NCI-H526 (cell line): ENCODE measurements at places on chromosomes 16 and 17.

GRCh38 chr16:79411805-79412204, 188.7 kb downstream of the MAF start:
- DNase-seq, result no peak

DNA sequence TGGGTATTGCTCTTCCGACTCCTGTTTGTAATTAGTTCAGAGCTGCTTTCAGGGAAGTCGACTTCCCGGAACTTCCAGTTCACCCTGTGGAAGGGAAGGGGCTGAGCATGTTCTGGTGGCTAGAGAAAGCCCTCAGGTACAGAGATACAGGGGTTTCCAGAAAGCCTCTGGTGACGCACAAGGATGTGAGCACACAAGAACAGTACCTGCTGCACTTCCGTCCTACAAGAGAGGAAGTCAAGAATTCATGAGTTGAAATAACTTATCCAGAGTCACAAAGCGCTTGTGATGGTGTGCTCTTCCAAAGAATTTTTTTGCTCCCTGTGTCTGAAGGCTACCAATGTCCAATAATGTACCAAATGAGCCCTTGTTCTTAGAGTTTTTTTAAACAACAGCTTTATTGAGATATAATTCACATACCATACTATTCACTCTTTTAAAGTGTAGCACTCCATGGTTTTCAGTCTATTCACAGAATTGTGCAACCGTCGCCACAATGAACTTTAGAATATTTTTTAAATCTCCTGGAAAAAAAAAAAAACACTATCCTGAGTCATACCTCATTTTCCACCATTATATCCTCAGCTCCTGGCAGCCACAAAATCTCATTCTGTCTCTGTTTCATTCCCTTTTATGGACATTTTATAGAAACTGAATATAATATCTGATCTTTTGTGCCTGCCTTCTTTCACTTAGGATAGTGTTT, 327.6 kb downstream of the CDH13 start:
- no peak for DNase-seq

DNA sequence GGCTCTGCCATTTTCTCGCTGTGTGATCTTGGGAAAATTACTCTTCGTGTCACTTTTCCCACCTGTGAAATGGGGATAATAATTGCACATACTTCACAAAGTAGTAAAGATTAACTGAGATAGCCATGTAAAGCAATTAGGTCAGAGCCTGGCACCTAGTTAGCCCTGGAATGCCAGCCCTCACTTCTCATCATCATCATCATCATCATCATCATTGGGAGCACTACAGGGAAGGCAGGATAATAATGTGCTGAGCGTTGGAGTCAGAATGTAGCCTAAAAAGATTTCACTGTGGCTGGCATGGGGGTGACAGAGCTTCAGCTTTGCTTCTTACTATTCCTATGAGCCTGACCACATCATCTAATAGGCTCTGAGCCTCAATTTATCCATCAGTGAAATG, 362.6 kb downstream of the TOX3 start:
- no peak for DNase-seq

DNA sequence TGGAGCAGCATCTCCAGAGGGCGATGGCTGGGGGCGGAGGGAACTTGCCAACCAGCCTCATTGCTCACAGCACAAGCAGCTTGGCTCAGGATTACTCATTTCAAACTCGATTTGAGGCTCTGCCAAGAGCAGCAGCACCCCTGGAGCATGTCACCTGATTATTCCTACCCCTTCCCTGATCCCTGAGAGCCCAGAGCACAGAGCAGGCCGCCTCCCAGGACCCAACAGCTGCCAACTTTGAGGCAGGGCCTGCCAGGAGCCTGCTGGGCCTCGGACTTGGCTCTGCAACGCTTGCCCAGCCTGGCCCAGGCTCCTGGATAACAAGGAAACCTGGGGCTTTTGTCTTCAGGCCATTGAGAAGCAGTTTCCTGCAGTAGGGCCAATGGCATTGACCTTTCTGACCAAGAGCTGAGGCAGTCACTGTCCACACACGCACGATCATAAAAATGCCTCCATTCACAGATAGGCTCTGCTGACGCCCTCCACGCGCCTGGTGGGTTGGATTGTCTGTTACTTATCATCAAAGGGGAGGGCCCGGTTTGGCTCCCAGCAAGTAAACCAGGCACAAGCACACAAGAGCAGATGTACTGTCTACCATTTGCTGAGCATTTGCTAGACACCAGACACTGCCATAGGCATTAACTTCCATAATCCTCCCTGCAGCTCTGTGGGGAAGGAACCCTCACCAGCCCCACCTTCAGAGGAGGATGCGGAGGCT, 406.6 kb upstream of the EEF2KMT start:
- DNase-seq, result no peak

DNA sequence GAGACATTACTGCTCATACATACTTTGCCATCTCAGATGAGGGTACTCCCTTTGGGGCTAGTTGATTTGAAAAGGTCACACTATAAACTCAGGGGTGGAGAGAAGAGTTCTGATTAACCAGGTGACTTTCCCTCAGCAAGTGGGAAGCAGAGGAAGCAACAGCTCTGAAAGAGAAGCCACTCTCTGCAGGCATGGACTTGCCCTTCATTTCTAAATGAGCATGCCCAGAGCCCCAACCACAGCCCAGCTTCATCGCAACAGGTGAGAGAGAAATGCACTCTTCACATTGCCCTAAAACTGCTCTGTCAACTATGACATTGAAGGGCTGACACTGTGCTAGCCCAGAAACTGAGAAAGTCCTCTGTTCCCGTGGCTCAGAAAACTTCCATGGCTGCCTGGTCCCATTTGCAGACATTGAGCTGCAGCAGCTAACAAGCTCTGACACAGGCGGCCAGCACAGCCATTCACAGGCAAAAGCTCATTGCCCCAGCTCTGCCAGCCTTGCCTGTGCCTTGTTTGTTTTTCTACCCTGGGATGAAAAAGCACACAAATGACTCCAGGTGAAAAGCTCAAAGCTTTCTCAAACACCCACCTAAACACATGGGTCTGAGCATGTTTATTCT, 419.8 kb upstream of the DYNLRB2 start:
- peak; percentile 2 for DNase-seq

GRCh38 chr17:39719563-39720355, 10.6 kb downstream of the MIEN1 start:
- DNase-seq, result no peak

DNA sequence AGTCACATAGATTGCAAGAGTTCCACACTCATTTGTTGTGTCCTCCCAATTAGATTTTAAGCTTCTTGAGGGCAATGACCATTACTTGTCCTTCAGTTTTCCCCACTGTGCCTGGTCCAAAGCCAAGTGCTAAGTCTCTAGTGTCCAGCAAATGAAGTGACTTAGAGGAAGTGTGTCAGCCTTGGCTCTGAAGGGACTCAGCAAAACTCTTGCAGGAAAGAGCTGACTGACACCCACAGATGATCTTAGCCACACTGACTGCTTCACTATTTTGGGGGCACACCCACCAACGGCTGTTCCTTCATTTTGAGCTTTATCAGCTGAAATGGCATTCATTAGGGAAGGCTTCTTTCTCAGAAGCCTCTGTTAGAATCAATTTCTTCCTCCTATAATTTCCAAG, 358.1 kb downstream of the UTP18 start:
- no peak for DNase-seq

GRCh38 chr17:74558882-74559519, 8.3 kb downstream of the CD300H start:
- DNase-seq, result peak; percentile 78

DNA sequence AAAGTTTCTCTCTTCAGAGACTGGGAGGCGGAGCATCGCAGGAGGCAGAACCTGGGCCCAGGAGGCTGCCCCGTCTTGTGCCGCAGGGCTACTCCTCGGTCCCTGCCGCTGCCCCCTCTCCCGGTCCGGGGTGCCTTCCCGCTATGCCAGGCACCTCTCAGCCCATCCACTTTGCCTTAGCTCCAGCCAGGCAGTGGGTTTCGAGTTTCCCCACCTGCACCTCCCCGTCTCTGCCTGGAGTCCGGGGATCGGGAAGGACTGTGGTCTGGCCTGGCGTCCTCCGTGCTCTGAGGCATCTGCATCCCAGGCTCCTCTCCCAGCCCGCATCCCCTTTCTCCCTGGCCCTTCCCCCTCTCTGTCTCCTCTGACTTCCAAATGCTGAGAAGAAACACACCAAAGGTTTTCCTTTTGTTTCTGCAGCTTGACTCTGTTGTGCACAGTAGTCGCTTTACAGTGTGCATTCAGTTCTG, 26.8 kb upstream of the PIK3R6 start:
- no peak for DNase-seq

GRCh38 chr16:53465606-53466280, 31.5 kb downstream of the RBL2 start:
- no peak for DNase-seq

GRCh38 chr17:41058741-41059140, 1.2 kb downstream of the KRTAP2-3 start:
- DNase-seq, result no peak

DNA sequence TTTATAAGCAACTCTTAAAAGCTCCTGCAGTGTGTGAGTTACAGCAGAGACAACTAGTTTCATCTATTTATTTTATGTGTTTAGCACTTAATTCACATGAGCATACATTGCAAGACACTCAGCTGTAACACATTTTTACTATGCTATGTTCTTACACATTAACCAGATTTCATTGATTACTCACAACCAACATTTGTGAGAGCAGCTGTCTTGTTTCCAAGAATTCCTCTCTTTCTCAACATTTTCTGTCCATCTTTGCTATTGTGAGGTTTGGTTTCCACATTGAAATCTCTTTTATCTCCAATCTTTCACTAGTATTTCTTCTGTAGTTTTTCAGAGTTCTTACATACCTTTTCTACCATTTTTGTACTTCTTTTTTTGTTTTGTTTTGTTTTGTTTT, 51.2 kb downstream of the COPRS start:
- no peak for DNase-seq

GRCh38 chr16:49602201-49602975, 228.8 kb downstream of the C16orf78 start:
- no peak for DNase-seq

GRCh38 chr17:8913091-8913490, 45.6 kb upstream of the PIK3R6 start:
- no peak for DNase-seq

GRCh38 chr17:71110326-71110725, 941.0 kb downstream of the KCNJ2 start:
- no peak for DNase-seq

- no peak for DNase-seq
Observed at GRCh38 chr16:68287276-68288251, 23.2 kb downstream of the SLC7A6OS start.

DNA sequence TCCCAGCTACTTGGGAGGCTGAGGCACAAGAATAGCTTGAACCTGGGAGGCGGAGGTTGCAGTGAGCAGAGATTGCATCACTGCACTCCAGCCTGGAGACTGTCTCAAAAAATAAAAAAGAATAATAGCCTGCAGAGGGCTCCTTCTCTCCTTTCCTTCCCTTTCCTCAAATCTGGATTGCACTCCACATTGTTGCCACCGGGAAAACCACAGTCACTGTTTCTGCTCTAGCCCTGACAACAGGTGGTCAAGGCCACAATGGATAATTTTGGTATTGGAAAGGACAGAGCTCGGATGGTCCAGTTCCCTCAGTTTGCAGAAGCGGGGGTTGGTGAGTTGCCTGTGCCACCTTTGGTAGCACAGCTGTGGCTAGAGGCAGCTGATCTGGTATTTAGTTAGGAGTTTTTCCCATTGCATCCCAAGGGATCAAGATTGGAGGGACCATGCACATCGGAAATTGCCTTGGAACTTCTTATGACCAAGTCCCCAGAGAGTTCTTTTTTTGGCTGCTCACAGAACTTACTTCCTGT, 44.7 kb upstream of the PRSS54 start:
- DNase-seq, result no peak

- no peak for DNase-seq
Observed at GRCh38 chr17:27276653-27277156, 17.2 kb upstream of the WSB1 start.

DNA sequence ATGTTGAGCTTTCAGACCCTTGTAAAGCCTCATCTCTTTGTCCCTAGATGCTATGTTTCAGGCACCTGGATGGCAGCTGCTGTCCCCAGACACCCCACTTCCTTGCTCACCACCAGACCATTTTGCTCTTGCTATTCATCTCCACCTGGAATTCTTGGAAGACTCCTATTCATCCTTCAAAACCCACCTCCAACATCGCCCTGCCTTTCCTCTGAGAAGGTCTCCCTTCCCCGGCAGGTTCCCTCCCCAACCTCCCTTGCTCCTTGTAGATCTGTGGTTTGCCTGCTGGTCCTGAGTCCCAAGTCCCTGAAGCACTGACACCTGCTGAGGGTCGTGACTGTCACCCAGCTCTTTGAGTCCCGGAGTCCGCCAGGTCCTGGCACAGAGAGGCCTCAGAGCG, 9.9 kb downstream of the ZNF469 start:
- DNase-seq, result no peak
